ENCODE measurements at places on chromosomes 2 and 18. TPM values are rescaled to one million over a fixed set of nuclear protein-coding genes. Genes with fewer than 3 reads are reported as not detected.

MAIP1 gene
- total RNA-seq: 29.3 TPM

IL1B gene
- total RNA-seq: 0.44 TPM

RGPD3 gene
- 0.31 TPM for total RNA-seq

IL1F10 gene
- not detected for total RNA-seq

KLHL14 gene
- total RNA-seq: not detected

SELENOI gene
- total RNA-seq: 31.9 TPM

CYS1 gene
- 0.07 TPM for total RNA-seq

PREB gene
- 64.7 TPM for total RNA-seq

DNA sequence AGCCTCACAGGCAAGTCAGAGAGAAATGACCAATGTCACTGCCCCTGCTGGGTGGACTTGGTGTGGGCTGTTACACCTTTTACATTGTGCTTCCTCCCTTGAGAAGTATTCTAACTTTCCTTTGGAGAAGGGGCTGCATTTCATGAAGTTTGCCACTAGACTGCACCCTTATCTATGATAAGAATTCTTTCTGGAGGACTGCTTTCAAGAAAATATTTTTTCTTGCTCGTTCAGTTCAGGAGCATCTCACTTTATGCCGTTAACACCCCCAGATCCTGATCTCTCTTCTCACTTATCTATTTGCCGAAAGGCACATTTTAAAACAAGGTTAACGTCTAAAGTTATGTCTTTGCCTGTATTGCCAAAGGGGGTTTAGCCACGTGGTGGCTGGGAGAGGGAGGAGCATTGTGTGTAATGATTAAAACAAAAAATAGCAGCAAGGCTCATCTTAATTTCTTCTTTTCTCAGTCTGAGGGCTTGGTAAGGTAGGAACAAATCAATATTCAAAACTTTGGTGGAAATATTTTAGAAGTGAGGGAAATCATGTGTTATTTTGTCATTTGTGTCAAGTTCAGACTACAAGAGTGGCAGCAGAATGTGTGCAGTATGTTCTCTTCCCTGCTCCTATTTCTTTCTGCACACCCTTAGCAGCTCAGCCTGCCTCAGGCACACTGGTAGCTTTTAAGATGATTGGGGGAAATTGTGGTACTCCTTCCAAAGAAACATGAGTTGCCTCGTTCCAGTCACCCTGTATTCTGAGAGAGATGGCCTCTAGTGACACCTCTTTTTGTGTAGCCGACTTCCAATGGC is 1.6 kb upstream of the IGFBP5 start:
- H3K36me3 ChIP-seq: no peaks in the 10 kb centered on the region
- no peak overlapping the region for H3K4me3 ChIP-seq
- H3K27ac ChIP-seq: no peak overlapping the region
- no peak for DNase-seq
- H3K4me1 ChIP-seq: peaks cover 16% of the 10 kb centered on the region

DNA sequence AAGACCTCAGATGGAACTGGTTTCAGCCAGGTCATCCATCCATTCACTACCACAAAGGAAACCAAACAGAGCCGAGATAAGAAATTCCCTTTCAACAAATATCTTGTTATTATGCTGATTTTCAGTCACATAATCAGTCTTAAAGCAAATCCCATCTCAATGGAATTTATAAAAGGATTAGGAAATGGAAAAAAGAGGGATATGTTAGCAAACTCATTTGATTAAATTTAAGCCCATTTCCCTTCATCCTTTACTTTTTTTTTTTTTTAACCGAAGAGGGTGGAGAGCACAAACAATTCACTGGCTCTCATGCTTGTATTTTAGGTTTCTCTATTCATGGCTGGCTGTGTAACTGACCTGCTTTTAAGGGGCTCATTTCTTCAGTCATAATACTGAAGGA is 109.0 kb upstream of the GATA6 start:
- no peak for DNase-seq
- H3K36me3 ChIP-seq: no peaks in the 10 kb centered on the region
- no peaks in the 10 kb centered on the region for H3K4me1 ChIP-seq

GRCh38 chr2:220948579-220948978 is 623.5 kb downstream of the EPHA4 start:
- DNase-seq: no peak
- no peak overlapping the region for H3K27ac ChIP-seq
- H3K36me3 ChIP-seq: no peaks in the 10 kb centered on the region
- H3K4me1 ChIP-seq: no peaks in the 10 kb centered on the region

- no peaks in the 10 kb centered on the region for H3K4me1 ChIP-seq
- H3K27me3 ChIP-seq: no peaks in the 10 kb centered on the region
- DNase-seq: no peak
- H3K4me3 ChIP-seq: no peak overlapping the region
- no peaks in the 10 kb centered on the region for H3K36me3 ChIP-seq
Measured at GRCh38 chr18:66615176-66615575, 11.3 kb upstream of the CDH19 start.

DNA sequence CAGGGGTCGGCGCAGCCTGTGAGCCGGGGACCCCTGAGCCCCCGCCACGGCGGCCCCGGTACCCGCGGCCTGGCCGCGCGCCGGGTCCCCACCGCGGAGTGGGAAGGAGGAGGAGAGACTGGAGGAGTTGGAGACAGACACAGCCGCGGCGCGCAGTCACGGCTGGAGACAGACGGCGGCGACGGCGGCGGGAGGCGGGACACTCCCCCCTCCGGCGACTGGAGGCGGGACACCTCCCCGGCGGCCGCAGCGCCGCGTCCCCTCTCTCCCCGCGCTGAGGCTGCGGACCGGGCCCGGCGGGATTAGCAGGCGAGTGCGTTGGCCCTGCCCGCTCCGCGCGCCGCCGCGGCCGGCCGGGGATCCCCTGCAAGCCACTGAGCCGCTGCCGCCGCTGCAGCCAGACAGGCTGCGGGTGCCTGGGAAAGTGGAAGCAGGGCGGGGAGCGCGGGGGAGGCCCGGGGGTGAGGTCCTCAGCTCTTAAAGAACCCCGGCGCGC is 1.0 kb upstream of the LDLRAD4 start:
- no peak overlapping the region for H3K4me3 ChIP-seq
- peaks cover 40% of the 10 kb centered on the region for H3K27me3 ChIP-seq
- no peaks in the 10 kb centered on the region for H3K36me3 ChIP-seq
- DNase-seq: peak; percentile 66
- H3K27ac ChIP-seq: no peak overlapping the region

DNA sequence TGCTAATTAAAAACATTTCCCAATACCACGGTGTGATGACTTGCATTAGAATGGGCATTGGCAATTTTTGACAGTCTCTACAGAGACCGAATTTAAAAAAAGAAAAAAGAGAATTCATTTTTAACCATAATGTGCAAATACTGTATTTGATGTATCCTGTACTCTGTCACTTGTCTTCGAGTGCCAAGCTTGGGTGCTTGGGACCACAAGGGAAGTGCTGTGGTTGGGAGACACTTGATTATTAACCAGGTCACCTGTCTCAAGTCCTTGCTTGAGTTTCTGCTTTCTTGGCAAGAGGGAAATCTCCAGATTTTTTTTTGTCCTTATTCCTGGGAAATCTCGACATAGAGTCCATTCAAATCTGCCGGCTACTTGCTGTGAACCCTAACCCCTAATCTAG is 209.0 kb downstream of the MC4R start:
- no peaks in the 10 kb centered on the region for H3K27me3 ChIP-seq
- H3K36me3 ChIP-seq: no peaks in the 10 kb centered on the region
- no peak for DNase-seq
- no peaks in the 10 kb centered on the region for H3K4me1 ChIP-seq
- no peak overlapping the region for H3K4me3 ChIP-seq

- DNase-seq: no peak
- H3K36me3 ChIP-seq: no peaks in the 10 kb centered on the region
- H3K27me3 ChIP-seq: no peaks in the 10 kb centered on the region
- no peak overlapping the region for H3K4me3 ChIP-seq
- no peaks in the 10 kb centered on the region for H3K4me1 ChIP-seq
Measured at GRCh38 chr18:68944330-68944729, 146.4 kb downstream of the CCDC102B start.

DNA sequence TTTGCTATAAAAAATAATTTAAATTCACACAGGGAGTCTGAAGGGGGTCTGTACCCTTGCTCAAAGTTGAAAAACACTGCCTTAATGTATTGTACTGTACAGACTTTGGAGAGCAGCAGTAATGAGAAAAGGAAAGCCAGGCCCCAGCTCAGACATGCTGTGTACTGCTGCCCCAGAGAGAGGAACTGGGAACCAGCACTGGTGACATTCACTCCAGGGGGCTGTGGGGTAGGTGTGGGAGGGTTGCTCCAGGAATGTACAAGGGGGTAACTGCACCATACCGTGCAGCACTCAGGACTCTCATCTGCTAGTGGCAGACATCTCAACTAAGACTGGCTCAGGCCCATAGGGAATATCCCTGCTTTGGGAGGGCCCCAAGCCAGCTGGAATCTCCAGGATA is 146.0 kb upstream of the RMP24 start:
- no peak overlapping the region for H3K27ac ChIP-seq
- peaks cover 5% of the 10 kb centered on the region for H3K27me3 ChIP-seq
- no peaks in the 10 kb centered on the region for H3K36me3 ChIP-seq
- DNase-seq: no peak

DNA sequence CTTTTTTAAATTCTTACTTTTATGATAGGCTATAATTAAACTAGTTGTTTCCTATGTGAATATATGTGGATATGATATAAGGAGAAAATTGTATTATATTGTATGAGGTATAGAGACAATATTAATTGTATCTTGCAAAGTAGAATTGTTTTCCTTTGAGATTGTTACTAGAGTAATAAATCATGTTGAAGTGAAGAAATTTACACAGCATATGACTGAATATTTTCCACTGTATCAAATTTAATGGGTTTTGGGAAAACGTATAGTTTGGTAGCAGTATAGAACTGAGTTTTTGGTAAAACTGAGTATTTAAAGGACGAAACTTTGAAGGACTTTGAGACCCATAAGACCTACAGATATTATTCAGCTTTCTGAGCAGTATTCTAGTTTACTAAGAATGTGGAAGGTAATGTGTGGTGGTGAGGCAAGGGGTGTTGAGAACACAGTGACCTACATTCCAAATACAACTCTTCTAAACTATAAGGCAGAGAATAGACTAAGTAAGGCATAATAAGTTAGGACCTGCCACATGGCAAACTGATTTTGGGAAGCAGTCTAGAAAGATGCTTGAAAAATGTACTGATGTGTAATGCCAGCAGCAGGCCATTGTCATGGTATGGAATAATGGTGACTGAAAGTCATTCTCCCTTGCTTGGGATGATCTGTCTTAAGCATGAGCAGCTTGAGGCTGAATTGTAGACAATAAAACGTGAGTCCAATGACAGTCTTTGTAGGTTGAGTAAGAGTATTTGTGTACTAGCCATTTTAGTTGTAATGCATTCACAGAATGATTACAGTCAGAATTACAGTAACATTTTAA is 29.6 kb downstream of the PKP4 start:
- H3K4me3 ChIP-seq: no peak overlapping the region
- peaks cover 5% of the 10 kb centered on the region for H3K36me3 ChIP-seq
- no peak overlapping the region for H3K27ac ChIP-seq
- peaks cover 25% of the 10 kb centered on the region for H3K4me1 ChIP-seq
- no peak for DNase-seq

GRCh38 chr2:201269764-201270163 is 9.4 kb downstream of the CASP8 start:
- no peak for DNase-seq
- H3K4me1 ChIP-seq: peaks cover 89% of the 10 kb centered on the region
- no peak overlapping the region for H3K4me3 ChIP-seq
- H3K27ac ChIP-seq: no peak overlapping the region

DNA sequence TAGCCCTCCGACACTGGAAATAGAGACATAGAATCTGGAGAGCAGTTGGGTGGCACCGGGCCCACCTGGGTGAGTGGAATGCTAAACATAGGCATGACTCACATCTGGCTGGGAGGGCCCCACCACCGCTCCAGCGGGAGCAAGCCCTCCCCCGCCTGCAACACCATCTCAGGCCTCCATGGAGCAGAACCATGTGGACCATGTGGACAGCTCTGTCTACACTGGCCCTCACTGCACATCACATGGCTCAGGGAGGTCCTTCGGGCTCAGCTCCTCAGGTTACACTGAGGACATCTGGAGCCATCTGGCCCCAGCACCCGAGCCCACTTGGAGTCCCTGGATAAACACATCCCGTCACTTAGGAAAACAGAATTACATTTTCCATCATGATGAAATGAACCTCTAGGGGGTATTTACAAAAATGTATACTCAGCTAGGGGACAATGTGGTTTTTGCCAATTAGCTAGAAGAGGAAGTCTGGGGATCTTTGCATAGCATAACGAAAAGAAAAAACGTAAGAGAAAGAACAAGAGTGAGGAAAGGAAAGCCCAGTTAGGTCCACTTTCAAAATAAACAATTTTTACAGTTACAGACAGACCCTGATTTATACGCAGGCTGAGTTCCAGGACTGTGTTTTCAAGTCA is 30.7 kb upstream of the MLPH start:
- H3K36me3 ChIP-seq: no peaks in the 10 kb centered on the region
- no peak overlapping the region for H3K27ac ChIP-seq
- no peak overlapping the region for H3K4me3 ChIP-seq
- DNase-seq: no peak
- H3K27me3 ChIP-seq: no peaks in the 10 kb centered on the region

DNA sequence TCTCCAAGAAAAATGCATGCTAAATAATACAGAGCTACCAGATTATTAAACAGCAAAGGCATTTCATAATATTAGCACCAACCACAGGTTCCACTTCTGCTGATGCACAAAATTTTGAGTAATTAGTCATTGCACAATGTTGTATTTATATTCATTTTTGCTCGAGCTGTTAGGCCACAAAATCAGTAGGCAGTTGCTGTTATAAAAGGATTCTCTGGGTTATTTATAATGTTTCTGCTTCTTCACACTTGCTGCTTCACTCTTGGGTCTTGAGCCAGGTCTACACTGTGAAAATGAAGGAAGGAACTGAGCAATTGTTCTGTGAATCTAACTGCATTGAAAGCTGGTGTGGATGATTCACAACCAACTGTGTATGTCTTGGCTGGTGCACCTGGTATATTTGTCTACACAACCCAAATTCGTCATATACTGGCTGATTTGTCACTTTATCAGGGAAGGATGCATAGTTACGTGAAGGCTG is 38.3 kb downstream of the MRPL33 start:
- H3K27me3 ChIP-seq: no peaks in the 10 kb centered on the region
- H3K27ac ChIP-seq: peak overlapping the region; percentile 1

DNA sequence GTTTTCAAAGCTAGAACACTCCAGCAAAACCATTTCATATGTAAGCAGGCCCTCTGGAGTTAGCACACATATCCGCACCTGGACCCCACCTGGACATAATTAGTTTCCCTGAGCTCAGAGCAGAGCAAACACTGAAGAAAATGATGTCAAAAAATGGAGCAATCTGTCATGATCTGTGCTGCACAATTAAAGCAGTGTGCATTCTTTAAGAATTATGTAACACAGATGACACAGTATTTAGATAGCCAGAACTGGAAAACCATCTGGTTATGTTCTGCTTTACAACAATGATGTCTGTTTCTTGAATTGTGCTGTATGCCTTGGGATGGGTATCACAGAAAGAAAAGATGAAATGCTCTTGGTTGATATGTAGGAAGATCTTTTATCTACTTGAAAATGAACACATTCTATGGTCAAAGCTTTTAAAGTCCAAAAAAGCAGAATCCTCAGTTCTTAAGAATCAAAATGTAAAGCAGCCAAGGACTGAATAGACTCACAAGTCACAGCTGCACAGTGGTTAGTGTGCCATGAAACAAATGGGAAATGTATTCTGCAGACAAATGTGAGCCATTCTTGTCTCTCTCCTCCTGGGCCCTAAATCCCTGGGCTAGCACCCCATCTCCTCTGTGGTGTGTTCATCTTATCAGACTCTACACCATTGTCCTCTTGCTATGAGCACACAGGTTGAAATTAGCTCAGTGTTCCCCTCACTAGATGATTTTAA is 36.8 kb downstream of the HRH4 start:
- H3K27ac ChIP-seq: no peak overlapping the region
- no peak for DNase-seq
- H3K36me3 ChIP-seq: no peaks in the 10 kb centered on the region
- peaks cover 13% of the 10 kb centered on the region for H3K27me3 ChIP-seq
- H3K4me1 ChIP-seq: no peaks in the 10 kb centered on the region

Measured in activated CD4-positive, alpha-beta memory T cell treated with anti-CD3 and anti-CD28 coated beads for 36 hours (primary cell).